Activated T-helper 2 cell treated with anti-CD3 and anti-CD28 coated beads, Interferon-gamma antibody, Interleukin-2, Interleukin-4, amounts not matched to agents 10 μg/mL and 5 μg/mL and 100 μg/mL, durations not matched to agents 14 hours and 24 hours and 36 hours (primary cell): ENCODE measurements at places on chromosomes 3 and 15. TPM values are rescaled to one million over a fixed set of nuclear protein-coding genes. Genes with fewer than 3 reads are reported as not detected.

GRCh38 chr3:148408667-148409066 is 289.0 kb upstream of the AGTR1 start:
- H3K27me3 ChIP-seq = no peaks in the 10 kb centered on the region
- H3K4me1 ChIP-seq = no peaks in the 10 kb centered on the region
- H3K4me3 ChIP-seq = no peak overlapping the region
- DNase-seq = no peak

- no peaks in the 10 kb centered on the region for H3K4me1 ChIP-seq
- no peaks in the 10 kb centered on the region for H3K36me3 ChIP-seq
- no peak overlapping the region for H3K4me3 ChIP-seq
- no peak for DNase-seq
- H3K27me3 ChIP-seq = no peaks in the 10 kb centered on the region
Observed at GRCh38 chr3:174776123-174776522, 83.0 kb upstream of the NAALADL2 start.

GRCh38 chr3:5580826-5581225 is 393.3 kb downstream of the EDEM1 start:
- no peak for DNase-seq
- H3K4me1 ChIP-seq = no peaks in the 10 kb centered on the region
- no peak overlapping the region for H3K4me3 ChIP-seq
- H3K27me3 ChIP-seq = no peaks in the 10 kb centered on the region

GRCh38 chr15:91202510-91203102 is 102.5 kb downstream of the SV2B start:
- no peaks in the 10 kb centered on the region for H3K4me1 ChIP-seq
- no peak for DNase-seq
- H3K27me3 ChIP-seq = peaks cover 17% of the 10 kb centered on the region
- H3K27ac ChIP-seq = no peak overlapping the region

DNA sequence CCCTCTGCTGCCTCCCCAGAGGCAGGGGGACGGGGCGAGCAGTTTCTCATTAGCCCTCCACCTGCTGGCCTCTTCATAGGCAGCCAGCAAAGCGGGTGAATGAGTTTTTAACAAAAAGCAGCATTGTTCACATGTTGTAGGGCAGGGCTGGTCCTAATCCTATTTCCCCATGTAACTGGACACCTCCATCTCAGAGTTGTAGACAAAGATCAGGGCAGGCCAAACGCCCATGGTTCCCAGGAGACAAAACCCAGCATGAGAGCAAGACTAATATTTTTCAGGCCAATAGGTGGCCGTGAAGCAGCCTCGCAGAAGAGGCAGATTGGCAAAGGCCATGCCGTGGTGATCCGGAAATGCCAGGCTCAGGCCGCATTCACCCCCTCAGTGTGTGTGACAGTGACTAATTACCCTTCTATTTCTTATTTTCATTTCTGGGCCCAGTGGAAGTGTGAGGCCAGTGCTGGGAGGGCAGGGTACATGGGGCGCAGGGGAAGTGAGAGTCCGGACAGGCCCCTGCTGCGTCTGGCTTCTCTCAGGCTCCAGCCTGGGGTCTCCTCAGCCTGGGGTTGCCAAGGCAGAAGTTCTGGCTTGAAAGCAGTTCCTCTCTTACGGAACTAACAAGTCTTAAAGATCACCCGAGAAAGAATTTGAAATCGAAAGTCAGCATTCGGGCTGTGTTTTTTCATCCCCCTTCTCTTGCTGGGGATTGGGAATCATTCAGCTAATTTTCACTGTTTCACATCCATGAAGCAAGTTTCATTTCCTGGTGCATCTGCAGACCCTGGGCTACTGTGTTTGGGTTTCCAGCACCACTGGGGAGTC is 64.8 kb downstream of the BOC start:
- no peaks in the 10 kb centered on the region for H3K27me3 ChIP-seq
- DNase-seq = no peak
- no peaks in the 10 kb centered on the region for H3K36me3 ChIP-seq
- peak overlapping the region; percentile 46 for H3K4me3 ChIP-seq
- no peak overlapping the region for H3K27ac ChIP-seq

- no peaks in the 10 kb centered on the region for H3K36me3 ChIP-seq
- H3K4me3 ChIP-seq = no peak overlapping the region
- H3K4me1 ChIP-seq = peaks cover 6% of the 10 kb centered on the region
- no peak overlapping the region for H3K27ac ChIP-seq
Observed at GRCh38 chr3:23960649-23961048, 15.6 kb downstream of the NR1D2 start.

DNA sequence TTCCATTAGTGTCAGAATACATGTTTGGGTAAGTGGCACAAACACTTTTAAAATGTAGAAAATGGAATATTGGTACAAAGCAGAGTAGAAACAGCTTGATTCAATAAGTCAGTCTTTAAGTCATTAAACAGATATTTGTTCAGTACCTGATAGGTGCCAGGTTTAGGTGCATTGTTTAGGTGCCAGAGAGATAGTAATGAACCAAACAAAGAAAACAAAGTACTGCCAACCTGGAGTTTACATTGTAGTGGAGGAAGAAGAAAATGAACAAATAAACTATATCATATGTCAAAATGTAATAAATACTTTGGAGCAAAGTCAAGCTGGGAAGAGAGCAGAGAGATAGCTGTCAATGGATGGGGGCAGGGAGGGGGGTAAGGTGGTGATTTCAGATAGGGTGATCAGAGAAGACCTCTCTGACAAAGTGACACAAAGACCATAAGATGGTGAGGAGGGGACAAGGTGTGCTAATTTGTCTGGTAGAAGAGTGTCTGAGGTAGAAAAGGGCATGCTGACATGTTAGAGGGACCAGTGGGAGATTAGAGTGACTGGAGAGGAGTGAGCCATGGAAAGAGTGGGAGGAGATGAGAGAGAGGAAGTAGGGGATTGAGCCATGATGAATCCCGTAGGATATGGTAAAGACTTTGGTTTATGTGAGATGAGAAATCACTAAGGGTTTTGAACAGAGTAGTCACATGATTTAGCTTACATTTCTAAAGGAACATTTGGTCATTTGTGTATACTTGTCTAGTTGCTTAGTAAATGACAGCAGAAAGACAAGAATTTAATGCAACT is 128.2 kb downstream of the UBE2E2 start:
- H3K36me3 ChIP-seq = no peaks in the 10 kb centered on the region
- H3K27me3 ChIP-seq = no peaks in the 10 kb centered on the region
- H3K4me3 ChIP-seq = no peak overlapping the region

DNA sequence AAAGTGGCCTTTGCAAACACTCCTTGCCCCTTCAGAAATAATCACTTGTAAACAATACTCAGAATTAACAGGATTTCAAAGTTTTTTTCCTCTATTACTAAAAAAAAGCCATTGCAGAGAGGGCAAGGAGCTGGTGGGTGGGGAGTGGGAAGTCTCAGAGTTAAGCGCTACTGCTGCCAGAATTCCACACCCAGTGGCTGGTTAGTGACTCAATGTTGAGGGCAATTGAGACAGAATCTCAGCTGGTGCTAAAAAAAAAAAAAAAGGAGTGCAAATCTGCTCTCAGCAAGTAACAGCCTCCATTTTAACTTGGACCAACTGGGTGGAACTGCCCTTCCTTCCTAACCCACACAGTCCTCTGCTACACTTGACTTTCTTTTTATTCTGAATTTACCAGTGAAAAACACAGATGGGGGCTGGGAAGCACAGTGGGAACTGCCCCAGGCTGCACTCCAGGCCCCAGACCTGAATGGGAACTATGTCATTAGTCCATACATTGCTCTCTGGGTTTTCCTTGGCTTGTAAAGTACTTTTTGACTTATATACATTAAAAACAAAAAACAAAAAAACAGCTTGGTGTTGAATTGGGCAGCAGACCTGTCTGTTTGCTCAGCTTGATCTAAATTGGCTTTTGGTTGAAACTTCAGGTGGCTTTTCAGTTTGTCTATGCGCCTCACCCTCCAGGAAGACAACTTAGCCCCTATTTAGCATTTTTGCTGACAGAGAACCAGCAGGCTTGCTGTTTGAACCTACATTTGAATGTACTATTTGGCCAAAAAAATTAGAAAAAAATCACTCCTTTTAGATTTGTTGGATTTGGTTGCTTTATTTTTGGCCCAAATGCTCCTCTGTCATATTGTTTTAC is 357.8 kb upstream of the TBL1XR1 start:
- peaks cover 19% of the 10 kb centered on the region for H3K4me1 ChIP-seq
- no peaks in the 10 kb centered on the region for H3K36me3 ChIP-seq
- no peak overlapping the region for H3K27ac ChIP-seq
- DNase-seq = no peak

DNA sequence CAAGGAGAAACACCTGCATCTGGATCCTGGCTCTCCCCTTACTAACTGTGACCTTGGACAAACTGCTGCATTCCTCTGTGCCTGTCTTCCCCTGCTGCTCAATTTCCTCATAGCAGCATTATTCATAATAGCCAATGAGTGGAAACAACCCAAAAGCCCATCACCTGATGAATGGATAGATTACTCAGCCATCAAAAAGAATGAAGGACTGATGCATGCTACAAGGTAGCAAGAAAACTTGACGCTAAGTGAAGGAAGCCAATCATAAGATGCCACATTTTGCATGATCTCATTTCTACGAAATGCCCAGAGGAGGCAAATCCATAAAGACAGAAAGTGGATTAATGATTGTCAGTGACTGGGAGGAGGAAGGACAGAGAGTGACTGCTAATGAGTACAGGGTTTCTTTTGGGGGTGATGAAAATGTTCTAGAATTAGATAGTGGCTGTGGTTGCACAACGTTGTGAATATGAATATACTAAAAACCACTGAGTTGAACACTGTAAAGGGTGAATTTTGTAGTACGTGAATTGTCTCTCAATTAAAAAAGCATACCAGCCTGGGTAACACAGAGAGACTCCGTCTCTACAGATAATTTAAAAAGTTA is 11.2 kb downstream of the IGDCC4 start:
- peaks cover 3% of the 10 kb centered on the region for H3K4me1 ChIP-seq
- peaks cover 26% of the 10 kb centered on the region for H3K27me3 ChIP-seq
- H3K36me3 ChIP-seq = no peaks in the 10 kb centered on the region
- H3K4me3 ChIP-seq = no peak overlapping the region
- DNase-seq = no peak

- DNase-seq = peak; percentile 9
- H3K27me3 ChIP-seq = no peaks in the 10 kb centered on the region
- H3K4me3 ChIP-seq = no peak overlapping the region
- H3K36me3 ChIP-seq = peaks cover 15% of the 10 kb centered on the region
- no peak overlapping the region for H3K27ac ChIP-seq
Observed at GRCh38 chr3:177284383-177284881, 87.2 kb upstream of the TBL1XR1 start.

DNA sequence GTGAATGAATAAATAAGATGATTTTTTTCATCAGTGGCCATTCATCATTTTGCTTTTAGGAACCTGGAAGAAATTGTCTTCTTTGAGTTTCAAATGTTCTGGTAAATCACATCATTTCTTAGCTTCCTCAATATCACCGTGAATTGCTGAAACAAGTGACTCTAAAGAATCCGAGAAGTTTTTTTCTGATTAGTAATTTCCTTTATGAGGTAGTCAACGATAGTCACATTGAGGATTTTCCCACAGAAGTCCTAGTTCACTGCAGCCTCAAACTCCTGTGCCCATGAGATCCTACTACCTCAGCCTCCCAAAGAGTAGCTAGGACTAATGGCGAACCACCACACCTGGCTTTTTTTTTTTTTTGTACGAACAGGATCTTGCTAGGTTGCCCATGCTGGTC is 3.6 kb upstream of the TMPRSS7 start:
- no peaks in the 10 kb centered on the region for H3K36me3 ChIP-seq
- no peak overlapping the region for H3K27ac ChIP-seq
- peaks cover 14% of the 10 kb centered on the region for H3K27me3 ChIP-seq
- H3K4me3 ChIP-seq = no peak overlapping the region

- H3K27ac ChIP-seq = peak overlapping the region; percentile 71
- DNase-seq = no peak
- H3K4me1 ChIP-seq = peaks cover 84% of the 10 kb centered on the region
- no peak overlapping the region for H3K4me3 ChIP-seq
- H3K36me3 ChIP-seq = peaks cover 97% of the 10 kb centered on the region
Observed at GRCh38 chr3:4736284-4736861, 242.9 kb upstream of the BHLHE40 start.

GRCh38 chr3:138118612-138119422 is 3.4 kb upstream of the DZIP1L start:
- peak; percentile 36 for DNase-seq
- no peak overlapping the region for H3K4me3 ChIP-seq
- no peak overlapping the region for H3K27ac ChIP-seq
- H3K4me1 ChIP-seq = peaks cover 5% of the 10 kb centered on the region

- H3K27me3 ChIP-seq = no peaks in the 10 kb centered on the region
- no peak for DNase-seq
- H3K36me3 ChIP-seq = no peaks in the 10 kb centered on the region
- H3K4me3 ChIP-seq = no peak overlapping the region
Observed at GRCh38 chr3:140152851-140153639, 218.1 kb downstream of the CLSTN2 start.

DNA sequence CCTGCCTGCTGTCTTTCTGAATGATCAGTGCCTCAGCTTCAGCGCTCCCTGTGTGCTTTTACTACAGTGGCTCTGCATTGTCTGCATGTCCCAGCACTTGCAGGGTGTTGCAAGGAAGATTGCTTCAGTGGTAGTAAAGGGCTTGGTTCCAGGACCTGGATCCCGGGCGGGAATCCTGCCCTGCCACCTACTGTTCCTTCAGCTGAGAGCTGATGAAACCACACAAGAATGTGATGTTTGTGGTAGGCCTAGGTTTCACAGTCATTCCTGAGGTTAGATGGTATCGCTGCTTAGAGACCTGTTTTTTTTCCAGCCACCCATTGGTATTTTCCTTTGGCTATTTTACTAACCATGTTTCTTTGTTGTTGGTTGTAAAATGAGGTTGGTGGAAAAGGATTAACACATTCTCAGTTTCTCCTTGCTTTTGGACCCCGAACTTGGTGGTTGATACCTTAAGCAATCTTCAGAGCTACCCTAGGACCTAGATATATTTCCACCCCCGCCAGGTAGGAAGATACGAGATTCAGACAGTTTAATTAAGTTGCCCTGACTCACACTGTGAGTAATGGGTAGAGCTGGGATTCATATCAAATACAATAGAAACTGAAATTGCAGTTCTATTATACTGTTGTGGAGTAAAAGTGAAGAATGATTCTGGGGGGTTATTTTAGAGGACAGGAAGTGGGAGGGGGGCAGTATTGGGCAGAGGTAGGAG is 11.4 kb downstream of the GPR87 start:
- H3K27ac ChIP-seq = peak overlapping the region; percentile 88
- H3K27me3 ChIP-seq = no peaks in the 10 kb centered on the region
- no peak overlapping the region for H3K4me3 ChIP-seq
- DNase-seq = no peak

The FILIP1L gene
- 4.5 TPM in 2 replicates for total RNA-seq

The RTP3 gene
- total RNA-seq = not detected in 2 replicates

The AMIGO3 gene
- total RNA-seq = not detected in 2 replicates

The KNSTRN gene
- total RNA-seq = 48.1 and 49.9 TPM in 2 replicates

The GOLGA6L9 gene
- total RNA-seq = 1.3 and 1.7 TPM in 2 replicates

The GRAMD1C gene
- total RNA-seq = 0.37 and 0.87 TPM in 2 replicates

The CIB2 gene
- 1.8 and 2.2 TPM in 2 replicates for total RNA-seq

The TMEM44 gene
- total RNA-seq = 9.3 and 9.4 TPM in 2 replicates

The STAC gene
- not detected in 2 replicates for total RNA-seq

The CDCP1 gene
- 7.4 and 8.1 TPM in 2 replicates for total RNA-seq

The IVD gene
- total RNA-seq = 75.2 and 79.4 TPM in 2 replicates

The CTXN2 gene
- total RNA-seq = 0.05 TPM in 1 of 2 replicates, not detected in the other

The ACOX2 gene
- not detected in 2 replicates for total RNA-seq

The CHRNA3 gene
- total RNA-seq = not detected in 2 replicates

The DET1 gene
- 1.5 and 2.6 TPM in 2 replicates for total RNA-seq

The TMEM45A gene
- 0.96 and 1.1 TPM in 2 replicates for total RNA-seq

The ATP10A gene
- 40.1 and 44.4 TPM in 2 replicates for total RNA-seq
